NCI-H2171 (cell line): ENCODE measurements at places on chromosomes 5 and 9.

DNA sequence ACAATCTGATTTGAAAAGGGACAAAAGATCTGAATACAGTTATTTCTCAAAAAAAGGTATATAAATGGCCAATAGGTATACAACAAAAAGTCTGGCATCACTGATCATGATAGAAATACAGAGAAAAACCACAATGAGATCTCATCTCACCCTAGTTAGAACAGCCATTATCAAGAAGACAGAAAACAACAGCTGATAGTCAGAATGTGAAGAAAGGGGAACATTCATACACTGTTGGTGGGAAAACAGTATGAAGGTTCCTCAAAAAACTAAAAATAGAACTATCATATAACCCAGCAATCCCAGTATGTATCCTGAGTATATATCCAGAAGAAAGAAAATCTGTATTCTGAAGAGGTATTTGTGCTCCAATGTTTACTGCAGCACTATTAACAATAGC is 75.7 kb upstream of the OR2K2 start:
- no peak for DNase-seq

- no peak for DNase-seq
Measured at GRCh38 chr5:150298701-150299451, 3.8 kb downstream of the ARSI start.

DNA sequence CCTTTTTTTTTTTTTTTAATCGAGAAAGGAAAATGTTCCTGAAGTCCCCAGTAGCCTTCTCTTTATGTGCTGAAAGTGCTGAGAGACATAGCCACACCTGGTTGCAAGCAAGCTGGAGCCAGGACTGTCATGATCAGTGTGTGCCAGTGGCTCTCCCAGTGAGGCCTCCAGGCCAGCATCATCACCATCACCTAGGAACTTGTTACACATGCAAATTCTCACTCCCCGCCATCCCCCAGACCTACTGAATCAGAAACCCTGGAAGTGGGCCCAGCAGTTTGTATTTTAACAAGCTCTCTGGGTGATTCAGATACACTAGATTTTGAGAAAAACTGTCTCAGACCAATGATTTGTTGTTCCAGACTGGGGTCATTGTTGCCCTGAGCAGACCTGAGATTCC is 181.9 kb upstream of the GLRA1 start:
- DNase-seq = no peak

DNA sequence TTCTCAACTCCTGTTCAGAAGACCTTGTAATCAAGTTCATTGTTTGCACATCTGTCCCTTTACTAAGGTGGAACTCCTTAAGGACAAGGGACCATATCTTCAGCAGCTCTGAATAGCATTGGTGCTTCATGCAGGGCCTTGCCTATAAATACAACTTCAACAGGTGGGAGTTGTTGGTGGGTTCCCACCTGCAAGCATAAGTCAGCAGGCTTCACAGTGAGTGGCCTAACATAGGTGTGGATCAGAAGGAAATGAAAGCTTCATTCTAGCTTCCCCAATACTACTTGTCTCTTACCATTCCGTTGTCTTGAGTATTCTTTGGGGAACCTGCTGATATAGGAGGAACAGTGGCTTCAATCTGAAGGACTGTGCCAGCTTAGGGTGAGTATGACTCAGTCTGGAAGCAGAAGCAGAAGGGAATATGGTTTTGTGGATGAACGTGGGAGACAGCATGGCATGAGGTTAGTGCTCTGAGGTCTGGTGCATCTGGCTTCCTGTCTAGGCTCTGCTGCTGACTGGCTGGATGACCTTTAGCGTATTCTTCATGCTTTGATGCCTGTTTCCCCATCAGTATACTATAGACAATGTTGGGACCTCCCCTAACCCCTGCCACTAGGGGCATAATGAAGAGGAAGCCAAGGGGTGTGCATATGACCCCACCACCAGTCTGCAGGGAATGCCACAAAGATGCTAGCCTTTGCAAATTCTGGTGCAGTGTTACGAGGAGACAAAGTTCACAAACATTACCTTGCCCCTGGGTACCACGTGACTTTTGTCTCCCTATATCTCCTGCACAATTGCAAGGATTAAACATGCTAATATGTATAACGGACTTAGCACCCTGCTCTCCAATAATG is 192.3 kb downstream of the PALM2AKAP2 start:
- no peak for DNase-seq

DNA sequence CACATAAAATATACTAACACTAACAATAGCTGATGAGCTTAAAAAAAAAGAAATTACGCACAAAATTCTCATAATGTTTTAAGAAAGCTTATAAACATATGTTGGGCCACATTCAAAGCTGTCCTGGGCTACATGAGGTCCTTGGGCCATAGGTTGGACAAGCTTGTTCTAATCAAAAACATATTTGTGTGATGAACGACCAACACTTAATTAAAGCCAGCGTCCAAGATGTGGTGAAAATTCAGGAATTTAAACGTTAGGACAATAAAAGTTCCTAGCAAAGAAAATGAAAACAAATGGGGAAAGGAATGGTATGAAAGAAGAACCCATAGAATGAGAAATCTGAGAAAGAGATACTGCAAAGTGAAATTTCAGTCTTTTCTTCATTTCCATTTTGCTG is 429.6 kb upstream of the DMAC1 start:
- DNase-seq = no peak

DNA sequence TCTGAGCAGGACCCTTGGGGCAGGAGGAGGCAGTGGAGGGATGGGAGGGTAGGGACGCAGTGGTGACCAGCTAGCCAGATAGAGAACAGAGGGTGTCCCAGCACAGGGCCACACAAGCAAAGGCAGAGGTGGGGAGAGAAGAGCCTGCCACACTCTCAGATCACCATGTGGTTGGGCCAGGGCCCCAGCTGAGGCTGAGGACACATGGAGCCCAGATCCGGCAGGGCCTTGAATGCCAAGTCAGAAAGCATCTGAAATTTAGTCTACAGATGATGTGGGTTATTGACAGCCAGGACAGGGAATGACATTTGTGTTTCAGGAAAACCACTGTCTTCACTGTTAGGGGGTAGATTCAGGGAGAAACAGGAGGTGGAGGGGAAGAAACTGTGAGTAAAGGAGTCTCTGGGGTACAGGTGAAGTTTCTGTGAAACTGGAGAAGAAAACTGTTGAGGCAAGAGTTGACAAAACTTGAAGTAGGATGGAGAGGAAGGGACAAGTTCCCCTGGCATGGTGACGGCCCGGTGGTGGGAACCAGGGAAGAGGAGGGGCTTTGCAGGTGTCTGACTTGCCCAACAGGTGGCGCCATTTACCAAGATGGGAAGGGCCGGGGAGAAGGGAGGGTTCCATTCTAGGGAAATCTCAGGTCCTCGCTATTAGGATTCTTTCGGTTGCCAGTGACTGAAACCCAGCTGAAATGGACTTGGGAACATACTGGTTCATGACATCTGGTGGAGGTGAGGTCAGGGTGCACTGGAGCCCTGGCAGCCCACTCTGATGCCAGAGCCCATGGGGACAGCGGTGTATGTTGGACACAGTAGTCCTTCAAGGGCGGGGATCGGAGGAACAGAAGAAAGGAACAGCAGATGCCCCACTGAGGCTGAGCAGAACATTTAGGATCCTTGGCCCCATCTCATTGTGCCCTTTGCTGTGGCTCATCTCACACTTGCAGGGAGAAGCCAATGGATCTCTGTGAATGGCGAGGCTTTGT is 100.1 kb downstream of the KCNIP1 start:
- DNase-seq = no peak

DNA sequence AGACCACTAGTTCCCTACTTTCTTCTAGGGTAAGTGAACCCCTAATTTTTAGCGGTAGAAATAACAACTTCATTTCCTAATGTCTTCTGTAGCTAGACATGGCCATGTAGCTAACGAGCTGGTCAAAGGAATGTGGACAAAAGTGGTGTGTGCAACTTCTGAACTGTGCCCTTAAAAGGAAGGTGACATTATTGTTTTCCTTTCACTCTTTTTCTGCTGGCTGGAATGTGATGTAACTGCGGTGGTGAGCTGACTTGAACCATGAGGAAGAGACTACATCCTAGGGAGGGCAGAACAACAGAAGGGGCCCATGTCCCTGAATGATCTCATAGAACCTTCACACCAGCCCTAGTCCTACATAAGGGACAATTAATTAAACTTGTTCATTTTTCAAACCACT is 1.3 kb upstream of the SNX2 start:
- no peak for DNase-seq

DNA sequence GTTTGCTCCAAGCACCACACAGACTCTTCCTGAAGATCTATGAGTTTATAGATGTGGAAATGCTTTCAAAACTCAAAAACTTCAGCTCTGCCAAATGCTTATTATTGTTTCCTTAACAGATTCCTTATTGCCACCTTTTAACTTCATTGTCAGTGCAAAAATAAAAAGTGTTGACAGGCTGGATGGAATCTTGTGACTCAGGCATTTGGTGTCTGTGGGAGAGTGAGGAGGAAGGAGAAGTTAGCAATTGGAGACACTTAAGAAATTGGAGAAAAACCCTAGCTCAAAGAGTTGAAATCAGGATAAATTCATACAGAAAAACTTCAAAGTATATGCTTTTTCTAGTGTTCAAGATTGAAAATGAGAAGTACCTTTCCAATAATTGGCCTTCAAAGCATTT is 140.6 kb upstream of the PUM3 start:
- DNase-seq = no peak

- DNase-seq = no peak
Measured at GRCh38 chr5:131224387-131225201, 39.3 kb upstream of the CDC42SE2 start.

DNA sequence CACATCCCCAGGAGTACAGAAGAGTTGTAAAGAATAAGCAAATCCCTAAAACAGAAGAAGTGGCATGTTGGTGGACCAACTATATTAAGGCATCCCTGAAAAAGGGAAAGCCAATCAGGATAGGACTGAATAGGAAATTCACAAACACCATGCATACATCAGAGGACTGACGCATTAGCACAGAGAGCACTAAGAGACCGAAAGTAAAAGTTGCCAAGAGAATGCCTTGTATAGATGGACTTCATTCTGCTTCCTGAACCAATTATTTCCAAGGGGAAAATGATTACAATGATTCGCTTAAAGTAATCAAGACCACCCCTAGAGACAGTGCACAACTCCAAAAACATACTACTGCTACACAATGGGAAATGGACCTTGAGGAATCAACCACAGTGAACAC is 33.5 kb downstream of the SHC3 start:
- no peak for DNase-seq
